Aortic smooth muscle cell (primary cell): ENCODE measurements at places on chromosomes 13 and 19. TPM values are rescaled to one million over a fixed set of nuclear protein-coding genes. Genes with fewer than 3 reads are reported as not detected.

The CYP2F1 gene
- total RNA-seq, result not detected in 2 replicates

The ZNF506 gene
- total RNA-seq, result 9.2 and 9.9 TPM in 2 replicates

The OR4F17 gene
- not detected in 2 replicates for total RNA-seq

The PLVAP gene
- 0.31 and 0.92 TPM in 2 replicates for total RNA-seq

The MYO1F gene
- total RNA-seq, result 0.13 and 0.19 TPM in 2 replicates

The SERPINE3 gene
- under 0.01 TPM in 1 of 2 replicates, not detected in the other for total RNA-seq
